NCI-H774 (cell line): ENCODE measurements at places on chromosomes 6 and 20.

GRCh38 chr6:63319939-63320338 is at the start of gene LGSN:
Gene LGSN, minus strand, starts transcription at chr6:63319983. Its CDS starts 40 bp downstream, at chr6:63319943.
- DNase-seq = no peak

DNA sequence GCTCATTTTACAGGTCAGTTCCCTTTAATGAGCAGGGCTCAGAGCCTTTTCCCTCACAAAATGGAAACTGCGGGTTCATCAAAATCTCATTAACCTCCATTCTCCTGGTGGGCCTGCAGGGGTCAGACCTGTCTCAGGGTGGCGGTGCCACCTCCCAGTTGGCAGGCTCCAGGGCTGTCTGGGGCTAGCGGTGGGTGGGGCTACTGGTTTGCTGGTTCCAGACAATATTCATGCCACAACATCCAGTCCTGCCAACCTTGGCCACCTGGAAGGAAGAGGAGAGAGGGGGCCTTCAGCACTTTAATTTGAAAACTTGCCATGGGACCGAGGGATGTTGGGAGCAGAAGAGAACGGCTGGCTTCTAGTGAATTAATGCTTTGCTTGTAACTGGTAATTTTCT is 41.9 kb upstream of the CTNNBL1 start:
- no peak for DNase-seq

- peak; percentile 25 for DNase-seq
These were observed 545 bp downstream of the SLC35D3 start for GRCh38 chr6:136922685-136923006.

GRCh38 chr20:50794181-50794845 is 548 bp upstream of the BCAS4 start:
- no peak for DNase-seq

- DNase-seq = no peak
These were observed 15.2 kb upstream of the MCCD1 start for GRCh38 chr6:31513456-31514165.

DNA sequence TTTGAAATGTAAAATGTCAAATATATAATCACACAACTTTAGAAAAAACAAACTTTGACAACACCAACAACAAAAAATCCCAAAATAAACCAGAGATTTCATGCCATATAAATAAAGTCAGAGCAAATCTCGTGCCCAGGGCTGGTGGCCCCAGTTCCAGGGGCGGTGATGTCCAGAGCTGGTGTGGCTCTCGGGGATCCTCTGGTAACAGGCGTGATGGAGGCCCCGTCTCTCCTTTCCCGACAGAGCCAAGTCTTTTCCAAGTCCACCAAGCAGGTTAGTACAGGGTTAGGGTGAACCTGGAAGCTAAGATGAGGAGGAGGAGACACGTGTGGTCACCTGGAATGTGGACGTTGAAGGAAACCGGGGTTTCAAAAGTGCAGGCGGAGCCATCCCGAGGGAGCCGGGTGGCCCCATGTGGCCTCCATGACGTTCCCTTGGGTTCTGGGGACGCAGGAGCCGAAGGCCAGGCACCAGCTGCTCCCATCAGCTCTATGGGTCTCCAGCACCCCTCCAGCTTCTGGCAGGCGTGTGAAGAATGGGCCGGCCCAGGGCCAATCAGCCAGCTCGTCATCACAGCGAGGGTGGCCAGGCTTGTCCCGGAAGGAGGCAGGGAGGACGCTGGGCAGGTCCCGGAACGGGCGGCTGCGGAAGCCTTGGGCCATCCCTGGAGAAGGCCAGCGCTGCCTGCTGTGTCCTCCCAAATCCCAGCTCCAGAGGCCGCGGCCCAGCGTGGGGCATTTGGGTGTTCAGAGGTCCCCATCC is 202.5 kb downstream of the PREX1 start:
- DNase-seq = no peak

- no peak for DNase-seq
These were observed 93.7 kb upstream of the EDN1 start for GRCh38 chr6:12196326-12196936.
